Epithelial cell of prostate (primary cell): ENCODE measurements at places on chromosomes 11 and 22.

DNA sequence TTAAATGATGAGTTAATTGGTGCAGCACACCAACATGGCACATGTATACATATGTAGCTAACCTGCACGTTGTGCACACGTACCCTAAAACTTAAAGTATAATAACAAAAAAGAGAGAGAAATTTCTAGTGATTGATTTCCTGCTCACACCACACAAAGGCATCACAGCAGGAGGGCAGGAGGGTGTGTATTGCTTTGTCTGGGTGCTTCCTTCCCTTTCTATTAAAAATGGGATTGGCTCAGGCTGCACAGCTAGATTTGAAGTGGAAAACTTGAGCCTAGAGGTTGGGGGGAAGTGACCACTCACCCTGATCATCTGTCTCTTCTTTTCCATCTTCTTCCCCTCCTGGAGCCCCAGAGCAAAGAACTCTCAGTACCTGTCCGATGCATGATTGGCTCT is 944 bp upstream of the SCGB1D2 start:
- DNase-seq: no peak

GRCh38 chr11:114133548-114134329 is 74.2 kb downstream of the ZBTB16 start:
- DNase-seq: no peak

DNA sequence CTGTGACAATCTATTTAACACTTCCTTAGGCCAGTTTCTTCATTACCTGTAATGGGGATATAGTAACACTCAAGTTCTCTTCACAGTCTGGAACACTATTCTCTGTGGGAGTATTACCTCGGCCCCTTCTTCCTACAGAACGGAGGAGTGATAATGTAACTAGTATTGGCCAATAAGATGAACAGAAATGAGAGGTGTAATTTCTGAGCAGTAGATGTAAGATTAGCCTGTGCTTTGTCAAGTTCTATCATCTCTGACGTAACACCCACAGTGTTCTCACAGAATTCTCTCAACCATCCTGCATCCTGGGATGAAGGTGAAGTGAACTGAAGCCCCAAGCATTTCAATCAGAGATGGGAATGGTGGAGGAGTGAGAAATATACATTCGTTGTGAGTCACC is 65.2 kb upstream of the TOP3B start:
- no peak for DNase-seq

DNA sequence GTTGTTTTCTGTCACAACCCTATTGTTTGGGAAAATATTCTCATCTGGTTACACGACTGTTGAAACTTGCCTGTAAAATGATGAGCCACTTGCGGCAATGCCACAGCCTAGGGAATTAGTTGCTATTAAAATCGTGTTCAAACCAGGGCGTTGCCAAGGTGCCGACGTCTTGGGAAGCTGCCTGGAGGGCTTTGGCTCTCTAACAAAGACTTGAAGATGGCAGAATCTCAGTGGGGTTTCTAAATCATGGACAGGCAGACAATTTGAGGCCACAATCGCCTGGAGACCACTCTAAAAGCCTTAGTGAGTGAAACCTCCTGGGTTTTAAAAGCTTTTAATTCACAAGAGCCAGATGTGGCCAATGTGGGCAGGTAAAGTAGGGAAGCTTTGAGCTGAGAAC is 117.2 kb upstream of the BMAL1 start:
- DNase-seq: peak; percentile 64

DNA sequence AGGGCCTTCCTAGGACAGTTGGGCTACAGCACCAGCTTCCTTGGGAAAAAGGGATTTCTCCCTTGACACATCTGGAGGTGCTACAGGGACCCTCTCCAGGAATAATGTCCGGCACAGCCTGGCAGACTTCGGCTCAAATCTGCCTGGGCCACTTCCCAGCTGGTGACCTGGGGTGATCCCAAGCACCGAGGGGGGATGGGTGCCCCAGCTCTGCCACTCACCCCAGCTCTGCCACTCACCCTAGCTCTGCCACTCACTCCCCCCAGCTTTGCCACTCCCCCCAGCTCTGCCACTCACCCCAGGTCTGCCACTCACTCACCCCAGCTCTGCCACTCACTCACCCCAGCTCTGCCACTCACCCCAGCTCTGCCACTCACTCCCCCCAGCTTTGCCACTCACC is 9.9 kb downstream of the OSBPL5 start:
- no peak for DNase-seq

GRCh38 chr11:110857892-110858546 is 145.8 kb upstream of the ARHGAP20 start:
- no peak for DNase-seq

DNA sequence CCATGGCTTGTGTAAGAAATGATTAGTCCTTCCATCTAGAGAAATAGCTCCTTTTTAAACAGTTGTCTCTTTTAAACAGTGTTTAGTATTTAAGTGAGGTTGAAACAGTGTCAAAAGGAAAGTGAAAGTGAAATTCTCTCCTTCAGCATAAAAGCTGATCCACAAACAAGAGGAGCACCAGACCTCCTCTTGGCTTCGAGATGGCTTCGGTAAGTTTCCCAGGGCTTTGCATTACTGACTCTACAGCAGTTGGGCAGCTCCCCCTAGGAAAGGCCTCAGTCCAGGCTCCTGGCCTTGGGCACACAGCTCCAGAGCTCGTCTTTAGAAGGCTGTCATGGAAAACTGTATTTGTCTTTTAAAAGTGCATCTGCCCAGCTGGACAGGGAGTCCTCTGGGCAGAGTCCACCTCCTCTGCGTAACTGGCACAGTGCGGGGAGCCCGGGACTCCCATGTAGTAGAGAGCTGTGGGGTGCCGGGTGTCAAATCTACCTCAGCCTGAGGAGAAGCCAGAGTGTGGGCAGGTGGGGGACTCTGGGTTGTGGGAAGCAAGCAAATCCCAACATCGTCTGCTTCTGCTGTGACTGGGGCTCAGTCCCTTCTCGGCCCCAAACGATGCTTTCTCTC is at the start of gene PLAAT4:
TSS of gene PLAAT4 (plus strand) at position 140 of the 624 bp plus-strand sequence. CDS start at position 201, 61 bp downstream.
- no peak for DNase-seq

DNA sequence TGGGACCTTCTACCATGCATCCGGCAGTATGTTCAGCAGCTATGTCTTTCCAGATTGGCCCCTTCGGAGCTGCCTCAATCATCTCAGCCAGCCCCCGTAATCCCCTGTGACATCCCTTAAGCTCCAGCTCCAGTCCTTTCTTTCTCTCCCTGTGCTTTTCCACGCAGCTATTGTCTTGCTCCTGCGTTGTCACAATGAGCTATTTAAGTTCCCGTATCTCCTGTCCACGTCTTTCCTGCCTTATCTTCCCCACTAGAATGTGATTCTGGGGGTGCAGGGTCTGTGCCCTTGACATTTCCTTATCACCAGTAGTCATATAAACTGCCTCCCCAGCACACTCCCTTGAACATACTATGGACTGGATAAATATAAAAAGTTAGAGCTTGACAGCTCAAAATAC is 5.1 kb upstream of the ETS1 start:
- DNase-seq: no peak

DNA sequence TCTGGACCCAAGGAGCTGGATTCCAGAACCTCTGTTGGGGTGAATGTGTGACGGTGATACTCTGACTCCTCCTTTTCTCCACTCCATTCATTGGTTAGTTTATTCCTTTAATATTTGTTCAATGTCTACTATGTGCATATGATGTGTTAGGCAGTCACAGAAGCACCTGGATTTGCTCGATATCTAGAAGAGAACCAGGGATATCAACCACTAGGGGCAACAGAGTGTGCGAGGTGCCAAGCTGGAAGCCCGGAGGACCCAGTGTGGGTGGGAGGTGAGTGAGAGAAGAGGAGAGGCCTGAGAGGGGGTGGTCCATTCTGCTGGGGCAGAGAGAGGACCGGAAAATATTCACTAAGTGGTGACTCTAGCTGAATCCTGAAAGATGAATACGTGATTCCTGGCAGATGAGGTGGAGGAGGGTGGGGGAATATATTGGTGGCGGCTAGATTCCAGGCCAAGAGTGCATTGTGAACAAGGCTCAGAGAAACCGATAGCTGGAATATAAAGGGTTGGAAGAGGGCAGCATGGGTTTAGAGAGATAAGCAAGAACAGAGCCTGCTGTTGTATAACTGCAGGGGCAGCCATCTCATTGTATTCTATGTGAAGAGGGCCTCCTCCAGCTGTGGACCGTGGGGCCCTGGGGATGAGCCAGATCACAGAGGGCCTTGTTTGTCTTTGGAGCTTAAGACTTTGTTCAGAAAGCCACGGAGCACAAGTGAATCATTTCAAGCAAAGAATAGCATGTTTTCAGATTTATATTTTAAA is 6.9 kb upstream of the TIMP3 start:
- DNase-seq: no peak

DNA sequence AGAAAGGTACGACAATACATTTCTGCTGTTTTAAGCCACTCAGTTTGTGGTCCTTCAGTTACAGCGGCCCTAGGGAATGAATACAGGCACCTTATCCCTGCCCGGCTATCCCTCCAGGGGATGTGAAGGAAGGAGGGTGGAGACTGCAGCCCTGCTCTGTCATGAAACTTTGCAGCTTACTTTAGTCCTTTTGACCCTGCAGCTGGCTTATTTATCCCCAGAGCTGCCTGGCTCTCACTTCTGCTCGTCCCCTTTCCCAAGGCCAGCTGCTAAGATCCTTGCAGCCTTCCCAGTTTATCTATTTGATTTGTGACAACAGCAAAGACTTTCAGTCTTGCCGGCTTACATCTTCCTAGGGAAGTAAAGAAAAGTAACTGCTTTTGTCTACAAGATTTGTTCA is 55.2 kb downstream of the SC5D start:
- DNase-seq: no peak

- no peak for DNase-seq
Observed at GRCh38 chr11:33804471-33804870, 30.2 kb upstream of the FBXO3 start.

DNA sequence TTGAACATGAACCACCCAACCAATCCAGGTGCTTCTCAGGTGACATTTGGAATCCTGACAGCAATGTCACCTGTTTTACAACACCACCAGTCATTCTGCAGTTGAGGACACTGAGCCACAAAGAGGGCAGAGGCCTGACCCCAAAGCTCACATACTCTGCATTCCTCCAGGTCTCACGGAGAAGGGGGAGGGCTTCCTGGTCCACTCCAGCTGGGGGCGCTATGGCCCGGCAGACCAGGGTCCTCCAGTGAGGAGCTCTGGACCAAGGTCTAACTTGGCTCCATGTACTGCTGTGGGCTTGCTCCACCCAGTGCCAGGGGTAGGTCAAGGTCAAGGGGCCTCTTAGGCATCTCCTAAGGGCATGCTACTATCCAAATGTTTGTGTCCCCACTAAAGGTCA is 1.5 kb upstream of the PNPLA3 start:
- no peak for DNase-seq

- DNase-seq: no peak
Observed at GRCh38 chr22:25566898-25567235, 2.4 kb downstream of the GRK3 start.

GRCh38 chr22:47303161-47303890 is 540.9 kb downstream of the TBC1D22A start:
- no peak for DNase-seq

DNA sequence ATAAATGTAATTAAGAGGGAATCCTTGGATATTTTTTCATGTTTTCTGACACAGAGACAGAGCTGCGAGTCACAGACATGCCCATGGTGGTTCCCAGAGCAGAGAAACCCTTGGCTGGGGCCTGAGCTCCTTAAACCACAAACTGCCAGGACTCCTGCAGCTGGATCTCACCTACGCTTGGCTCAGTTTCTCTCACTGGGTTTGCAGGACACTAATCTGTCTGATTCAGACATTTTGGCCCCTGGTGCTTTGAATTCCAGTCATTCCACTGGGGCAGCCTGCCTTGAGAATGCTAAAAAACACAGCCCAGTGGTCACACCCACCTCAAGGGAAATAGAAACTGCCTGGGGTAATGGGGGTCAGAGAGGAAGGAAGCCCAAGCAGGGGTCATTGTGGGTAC is 122.6 kb downstream of the CCDC81 start:
- DNase-seq: no peak

GRCh38 chr11:130574740-130575139 is 126.3 kb downstream of the ADAMTS15 start:
- DNase-seq: no peak

DNA sequence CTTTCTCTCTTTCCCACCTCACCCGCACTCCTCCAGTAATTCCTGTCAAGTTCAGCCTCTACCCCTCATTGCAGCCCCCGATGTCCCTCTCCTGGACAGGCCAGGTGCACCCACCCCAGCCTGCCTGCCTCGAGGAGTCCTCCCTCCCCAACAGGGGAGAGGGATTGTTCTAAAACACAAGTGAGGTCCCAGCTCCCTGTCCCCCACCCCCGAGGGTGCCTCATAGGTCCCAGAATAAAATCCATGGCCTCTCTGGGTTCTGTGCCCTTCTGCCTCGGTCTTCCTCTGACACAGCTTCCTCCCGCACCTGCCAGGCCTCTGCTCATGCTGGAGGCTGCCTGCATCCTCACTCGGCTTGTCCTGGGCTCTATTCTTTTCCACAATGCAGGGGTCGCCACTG is 720.1 kb downstream of the BRD1 start:
- DNase-seq: no peak

GRCh38 chr11:34176751-34177209 is 71.4 kb downstream of the NAT10 start:
- no peak for DNase-seq

GRCh38 chr11:59761993-59762392 is 6.8 kb downstream of the STX3 start:
- no peak for DNase-seq

DNA sequence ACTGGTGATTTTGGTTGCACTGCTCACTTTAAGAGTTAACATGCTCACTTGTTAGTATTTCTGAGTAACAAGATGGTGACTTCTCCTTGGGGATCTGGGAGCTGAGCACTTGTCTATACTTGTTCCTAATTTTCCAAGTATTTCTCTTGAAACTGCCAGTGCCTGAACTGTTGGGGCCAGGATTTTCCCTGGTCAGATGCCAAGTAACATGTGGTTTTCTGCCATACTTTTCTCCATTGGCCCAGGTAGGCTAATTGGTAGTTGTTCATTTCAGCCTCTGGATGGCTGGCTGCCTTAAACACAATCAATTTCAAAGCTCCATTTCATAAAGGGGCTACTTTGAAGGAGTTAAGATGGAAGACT is 35.0 kb downstream of the RNF141 start:
- no peak for DNase-seq

- no peak for DNase-seq
Observed at GRCh38 chr22:50202130-50202666, 1.4 kb downstream of the SELENOO start.

GRCh38 chr22:24099666-24100065 is 81.6 kb upstream of the SUSD2 start:
- DNase-seq: no peak

GRCh38 chr11:134063124-134063495 is 5.8 kb upstream of the JAM3 start:
- DNase-seq: no peak

DNA sequence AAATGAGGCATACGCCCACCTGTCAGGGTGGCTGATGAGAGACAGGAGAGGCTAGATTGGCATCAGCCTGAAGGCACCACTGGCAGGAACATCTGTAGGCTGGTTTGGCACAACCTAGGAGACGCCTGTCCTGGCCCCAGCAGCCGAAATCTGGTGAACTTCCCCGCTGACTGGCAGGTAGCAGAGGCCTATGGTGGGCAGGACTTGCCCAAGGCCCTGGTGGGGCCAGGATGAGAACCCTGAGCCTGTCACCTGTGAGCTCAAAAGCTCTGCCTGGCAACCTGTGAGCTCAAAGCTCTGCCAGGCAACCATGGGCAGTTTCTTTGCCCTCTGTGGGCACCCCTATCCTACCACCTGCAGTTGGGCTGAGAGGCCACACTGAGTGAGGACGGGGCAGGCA is 2.5 kb downstream of the DERL3 start:
- DNase-seq: no peak
